ENCODE measurements at places on chromosomes 12 and 14.

GRCh38 chr14:37599507-37600368, 4.3 kb downstream of the TTC6 start:
- DNase-seq, result peak; percentile 63

DNA sequence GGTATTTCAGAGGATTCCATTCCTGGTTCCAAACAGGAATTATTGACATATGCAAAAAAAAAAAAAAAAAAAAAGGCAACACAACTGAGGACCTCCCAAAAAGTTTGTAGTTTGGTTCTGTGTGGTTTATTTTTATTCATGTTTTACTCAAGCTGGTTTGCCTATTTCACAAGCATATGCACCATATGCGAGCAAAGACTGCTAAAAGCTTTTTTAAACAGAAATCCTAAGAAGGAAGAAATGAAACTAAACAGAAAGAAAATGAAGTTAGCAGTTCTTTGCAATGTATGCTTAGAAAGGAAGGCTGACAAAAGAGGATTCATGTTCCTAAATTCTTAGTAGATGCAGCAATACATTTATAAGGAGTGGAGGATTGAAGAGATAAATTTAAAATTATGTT, 487.6 kb upstream of the FLRT2 start:
- DNase-seq, result no peak

GRCh38 chr12:52050116-52050757, 1.0 kb upstream of the NR4A1 start:
- peak; percentile 9 for DNase-seq

DNA sequence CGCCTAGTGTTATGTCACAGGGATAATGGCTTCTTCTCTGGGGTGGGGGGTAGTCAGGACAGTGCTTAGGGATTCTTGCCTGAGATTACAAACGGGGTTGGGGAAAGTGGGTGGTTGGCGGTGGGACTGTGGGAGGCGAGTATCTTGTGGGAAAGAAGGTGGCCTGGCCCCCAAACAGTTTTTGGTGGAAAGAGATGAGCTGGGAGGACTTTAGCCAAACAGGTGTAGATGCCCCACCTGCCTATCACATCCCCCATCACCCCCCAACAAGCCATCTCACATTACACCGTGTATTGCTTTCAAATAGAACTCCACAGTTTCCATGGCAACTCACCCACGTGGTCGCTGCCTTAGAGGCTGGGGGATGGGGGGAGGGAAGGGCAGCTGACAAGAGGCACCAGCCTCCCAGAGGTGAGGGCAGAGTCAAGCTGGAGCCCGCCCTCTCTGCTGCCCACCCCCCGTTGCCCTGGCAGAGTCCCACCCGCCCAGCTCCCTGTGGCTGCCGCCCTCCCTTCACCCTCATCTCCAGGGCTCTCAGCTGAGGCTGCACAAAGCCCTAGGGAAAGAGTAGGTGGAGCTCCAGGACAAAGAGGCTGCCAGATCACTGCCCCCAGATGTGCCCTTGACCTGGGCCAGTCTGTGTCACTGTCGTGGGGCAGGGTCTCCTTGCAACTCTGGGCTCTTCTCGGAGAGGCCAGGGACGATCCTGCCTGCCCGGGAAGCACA, 98.3 kb downstream of the LRRC74A start:
- DNase-seq, result peak; percentile 90

DNA sequence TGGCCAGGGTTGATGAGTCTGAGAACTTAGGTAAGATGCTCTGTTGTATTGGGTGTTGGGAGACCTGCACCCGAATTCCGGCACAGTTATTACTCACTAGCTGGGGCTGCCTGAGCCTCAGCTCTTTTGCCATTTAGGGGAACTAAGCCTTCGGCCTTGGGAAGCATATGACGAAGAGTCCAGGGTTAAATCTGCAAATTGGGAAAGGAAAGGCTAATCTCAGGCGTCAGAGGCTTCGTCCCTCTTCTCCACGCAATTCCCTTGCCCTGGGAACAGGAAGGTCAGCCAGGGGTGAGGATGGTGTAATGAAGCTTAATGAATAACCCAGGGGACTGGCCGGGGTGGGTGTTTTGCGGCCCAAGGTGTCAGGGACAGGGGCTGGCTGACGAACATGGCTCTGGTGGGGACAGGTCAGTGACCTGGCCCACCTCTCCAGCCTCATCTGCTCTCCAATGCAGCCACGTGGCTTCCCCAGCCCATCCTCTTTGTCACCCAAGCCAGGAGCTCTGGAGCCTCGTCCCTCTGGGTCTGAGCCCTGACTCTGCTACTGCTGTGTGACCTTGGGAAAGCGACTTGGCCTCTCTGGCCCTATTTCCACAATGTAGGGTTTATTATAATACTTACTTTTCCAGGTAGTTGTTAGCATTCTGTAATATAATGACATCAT, 3.8 kb upstream of the SDSL start:
- no peak for DNase-seq

DNA sequence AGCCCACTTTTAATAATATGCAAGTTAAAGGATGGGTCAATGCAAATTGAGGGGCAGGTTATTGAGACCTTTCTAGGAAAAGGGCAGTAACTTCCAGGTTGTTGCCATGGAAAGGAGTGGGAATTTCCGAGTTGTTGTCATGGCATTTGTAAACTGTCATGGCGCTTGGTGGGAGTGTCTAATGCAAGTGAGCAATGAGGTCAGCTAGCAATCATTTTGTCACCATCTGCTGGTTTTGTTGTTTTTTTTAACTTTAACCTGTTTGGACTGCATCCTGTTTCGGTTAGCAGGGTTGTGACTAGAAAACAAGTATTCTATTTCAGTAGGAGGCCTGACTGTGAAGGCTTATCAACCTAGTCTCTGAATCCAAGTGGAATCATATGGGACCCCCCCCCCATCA, 85.8 kb upstream of the TSPAN11 start:
- no peak for DNase-seq

DNA sequence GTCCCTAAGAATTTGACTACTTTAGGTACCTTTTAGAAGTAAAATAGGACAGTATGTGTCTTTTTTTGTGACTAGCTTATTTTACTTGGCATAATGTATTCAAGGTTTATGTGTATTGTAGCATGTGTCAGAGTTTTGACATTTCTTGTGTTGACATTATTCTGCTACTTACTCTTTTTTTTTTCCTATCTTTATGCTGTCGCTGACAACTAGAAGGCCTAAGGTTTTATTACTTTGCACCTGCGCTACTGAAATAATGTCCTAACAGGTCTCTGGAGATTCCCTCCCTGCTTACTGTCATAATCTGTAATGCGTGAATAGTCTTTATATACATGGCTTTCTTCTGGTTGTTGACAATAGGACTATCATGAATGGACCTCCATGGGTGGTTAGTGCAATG, 43.0 kb downstream of the PDE3A start:
- DNase-seq, result no peak

DNA sequence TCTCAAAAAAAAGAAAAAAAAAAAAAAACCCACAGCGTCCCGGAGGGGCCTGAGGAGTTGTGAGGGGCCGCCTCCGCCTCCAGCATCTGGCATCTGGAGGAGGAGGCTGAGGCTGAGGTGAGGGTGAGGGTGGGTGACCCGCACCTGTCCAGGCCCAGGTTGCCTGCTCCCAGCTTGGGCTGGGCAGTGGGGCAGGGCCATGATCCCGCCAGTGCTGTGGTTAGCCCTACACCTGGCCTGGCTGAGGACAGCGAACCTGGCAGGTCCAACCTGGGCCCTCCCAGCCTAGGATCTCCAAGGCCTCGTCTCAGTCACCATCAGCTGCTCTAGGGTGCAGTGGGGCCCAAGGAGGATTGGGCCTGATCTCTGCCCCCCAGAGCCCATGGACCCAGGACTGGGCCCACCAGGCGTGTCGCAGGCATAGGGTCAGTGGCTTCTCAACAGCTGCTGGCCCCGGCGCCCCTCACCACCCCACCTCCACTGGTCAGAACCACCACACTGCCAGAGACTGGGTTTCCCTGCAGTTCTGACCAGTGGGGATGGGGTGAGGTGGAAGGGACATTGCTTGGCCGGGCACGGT, 36.3 kb upstream of the RCOR1 start:
- DNase-seq, result no peak

DNA sequence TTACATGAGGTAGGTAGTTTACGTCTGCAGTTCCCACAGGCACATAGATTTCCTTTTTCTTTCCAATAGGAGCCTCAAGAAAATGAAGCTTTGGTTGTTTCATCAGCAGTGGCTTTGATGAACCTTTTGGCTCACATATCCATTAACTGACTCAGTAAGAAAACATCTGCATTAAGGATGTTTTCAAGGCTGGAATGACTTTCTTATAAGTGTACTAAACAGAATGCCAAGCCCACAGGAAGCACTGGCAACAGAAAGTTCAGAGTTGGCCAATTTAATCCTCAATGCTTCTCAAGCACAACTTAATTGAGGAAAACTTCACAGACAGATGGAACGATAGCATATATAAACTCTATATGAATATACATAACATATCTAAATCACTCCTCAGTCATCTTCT, 63.5 kb downstream of the ST8SIA1 start:
- no peak for DNase-seq

GRCh38 chr12:103548622-103549601, 38.2 kb upstream of the STAB2 start:
- DNase-seq, result peak; percentile 70

DNA sequence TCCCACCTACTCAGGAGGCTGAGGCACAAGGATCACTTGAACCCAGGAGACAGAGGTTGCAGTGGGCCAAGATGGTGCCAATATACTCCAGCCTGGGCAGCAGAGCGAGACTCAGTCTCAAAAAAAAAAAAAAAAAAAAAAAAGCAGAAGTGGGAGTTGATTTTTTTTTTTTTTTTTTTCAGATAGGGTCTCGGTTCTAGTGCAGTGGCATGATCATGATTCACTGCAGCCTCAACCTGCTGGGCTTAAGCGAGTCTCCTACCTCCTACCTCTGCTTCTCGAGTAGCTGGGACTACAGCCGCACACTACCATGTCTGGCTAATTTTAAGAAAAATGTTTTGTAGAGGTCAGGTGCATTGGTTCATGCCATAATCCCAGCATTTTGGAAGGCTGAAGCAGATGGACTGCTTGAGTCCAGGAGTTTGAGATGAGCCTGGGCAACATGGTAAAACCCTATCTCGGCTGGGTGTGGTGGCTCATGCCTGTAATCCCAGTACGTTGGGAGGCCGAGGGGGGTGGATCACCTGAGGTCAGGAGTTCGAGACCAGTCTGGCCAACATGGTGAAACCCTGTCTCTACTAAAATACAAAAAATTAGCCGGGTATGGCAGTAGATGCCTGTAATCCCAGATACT, 16.3 kb upstream of the HSP90AA1 start:
- DNase-seq, result no peak

GRCh38 chr12:43111608-43112007, 440.4 kb downstream of the ADAMTS20 start:
- no peak for DNase-seq

DNA sequence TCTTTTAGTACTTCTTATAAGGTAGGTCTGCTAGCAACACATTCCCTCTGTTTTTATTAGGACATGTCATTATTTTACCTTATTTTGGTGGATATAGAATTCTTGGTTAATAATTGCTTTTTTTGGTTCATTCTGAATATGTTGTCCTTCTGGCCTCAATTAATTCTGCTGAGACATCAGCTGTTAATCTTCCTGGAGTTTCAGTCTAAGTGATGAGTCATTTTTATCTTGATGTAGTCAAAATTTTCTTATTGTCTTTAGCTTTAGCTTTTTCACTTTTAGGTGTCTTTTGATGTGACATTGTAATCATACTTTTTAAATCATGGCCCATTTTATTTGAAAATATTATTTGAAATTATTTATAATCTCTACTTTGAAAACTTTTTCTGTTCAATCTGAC, 104.9 kb upstream of the PMCH start:
- DNase-seq, result no peak

DNA sequence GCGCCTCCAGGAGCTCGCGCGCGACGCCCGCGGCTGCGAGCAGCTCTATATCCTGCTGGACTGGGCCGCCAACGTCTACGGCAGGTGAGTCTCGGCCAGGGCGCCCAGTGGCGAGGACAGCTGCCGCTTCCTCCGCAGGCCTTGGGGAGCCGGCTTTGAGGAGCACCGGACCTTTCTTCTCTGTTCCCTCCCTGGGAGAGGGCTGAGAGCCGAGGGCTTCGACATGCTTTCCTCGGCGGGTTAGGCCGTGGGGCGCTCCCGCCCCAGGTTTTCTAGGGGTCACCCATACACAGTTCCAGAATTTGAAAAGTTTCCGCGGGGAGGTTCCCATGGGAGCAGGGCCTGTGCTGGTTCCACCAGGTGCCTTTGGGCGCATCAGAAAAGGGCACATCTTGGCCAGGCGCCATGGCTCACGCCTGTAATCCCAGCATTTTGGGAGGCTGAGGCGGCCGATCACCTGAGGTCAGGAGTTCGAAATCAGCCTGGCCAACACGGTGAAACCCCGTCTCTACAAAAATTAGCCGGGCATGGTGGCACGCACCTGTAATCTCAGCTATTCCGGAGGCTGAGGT, 8.2 kb downstream of the EXOC3L4 start:
- DNase-seq, result no peak

DNA sequence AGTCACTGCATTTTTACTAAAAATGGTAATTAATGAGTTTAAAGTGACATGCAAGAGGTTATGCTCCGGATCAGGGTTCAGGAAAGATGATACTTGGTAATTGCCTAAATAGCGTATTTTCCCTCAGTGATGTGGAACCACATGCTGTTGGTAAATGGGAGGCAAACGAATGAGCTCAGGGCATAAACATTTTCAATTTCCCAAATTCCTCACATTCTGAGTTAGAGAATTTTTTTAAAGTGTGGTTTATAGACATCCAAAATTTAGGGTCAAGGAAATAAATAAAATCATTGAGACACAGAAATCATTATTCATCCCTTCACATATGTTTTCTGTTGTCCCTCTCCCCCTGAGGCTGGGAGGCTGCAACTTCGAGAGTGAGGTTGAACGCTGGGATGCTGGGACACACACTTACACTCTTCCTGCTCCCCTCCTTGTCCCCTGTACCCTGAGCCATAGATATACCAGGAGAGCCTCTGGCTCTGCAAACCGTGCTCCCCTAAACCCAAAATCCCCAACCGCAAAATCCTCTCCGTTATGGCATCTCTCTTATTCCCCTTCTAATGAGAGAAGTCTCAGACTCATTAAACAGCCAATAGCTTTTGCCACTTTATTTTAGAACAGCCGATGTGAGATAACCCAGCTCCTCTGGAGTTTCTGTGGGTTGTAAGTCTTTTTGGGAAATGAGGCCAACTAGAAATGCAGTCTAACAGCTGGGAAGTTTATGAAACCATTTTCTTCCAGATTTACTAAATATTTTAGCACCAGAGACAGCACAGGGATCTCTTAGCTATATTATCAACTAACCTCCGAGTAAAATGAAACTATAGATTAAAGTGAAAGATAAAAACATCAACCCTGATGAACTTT, 21.4 kb upstream of the ADGRD1 start:
- DNase-seq, result no peak

DNA sequence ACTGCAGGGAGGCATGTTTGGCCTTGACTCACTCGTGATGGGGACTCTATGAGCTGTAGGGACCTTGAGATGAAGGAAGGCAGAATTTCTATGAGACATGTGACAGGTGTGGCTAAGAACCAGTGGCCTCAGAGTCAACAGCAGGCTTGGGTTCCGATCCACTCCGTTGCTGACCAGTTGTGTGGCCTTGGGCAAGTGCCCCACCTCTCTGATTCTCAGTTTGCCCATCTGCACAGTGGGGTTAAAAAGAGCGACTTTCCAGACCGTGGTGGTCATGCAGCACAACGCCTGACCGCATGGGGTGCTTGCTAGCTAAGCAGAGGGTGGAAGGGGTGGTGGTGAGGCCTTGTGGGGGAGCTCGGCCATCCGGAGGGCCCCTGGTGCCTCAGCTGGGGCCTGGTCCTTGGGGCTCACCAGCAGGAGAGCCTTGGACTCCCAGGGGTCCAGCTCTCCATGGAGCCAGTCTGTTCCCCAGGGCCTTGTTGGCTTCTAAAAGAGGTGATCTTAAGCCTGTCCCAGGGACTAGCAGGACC, 18.5 kb downstream of the PAPLN start:
- DNase-seq, result no peak

Measured in NCI-H748 treated with DMSO at 0.1 percent for 48 hours (cell line).